ENCODE measurements at places on chromosomes 5 and 9. TPM values are rescaled to one million over a fixed set of nuclear protein-coding genes. Genes with fewer than 3 reads are reported as not detected.

DNA sequence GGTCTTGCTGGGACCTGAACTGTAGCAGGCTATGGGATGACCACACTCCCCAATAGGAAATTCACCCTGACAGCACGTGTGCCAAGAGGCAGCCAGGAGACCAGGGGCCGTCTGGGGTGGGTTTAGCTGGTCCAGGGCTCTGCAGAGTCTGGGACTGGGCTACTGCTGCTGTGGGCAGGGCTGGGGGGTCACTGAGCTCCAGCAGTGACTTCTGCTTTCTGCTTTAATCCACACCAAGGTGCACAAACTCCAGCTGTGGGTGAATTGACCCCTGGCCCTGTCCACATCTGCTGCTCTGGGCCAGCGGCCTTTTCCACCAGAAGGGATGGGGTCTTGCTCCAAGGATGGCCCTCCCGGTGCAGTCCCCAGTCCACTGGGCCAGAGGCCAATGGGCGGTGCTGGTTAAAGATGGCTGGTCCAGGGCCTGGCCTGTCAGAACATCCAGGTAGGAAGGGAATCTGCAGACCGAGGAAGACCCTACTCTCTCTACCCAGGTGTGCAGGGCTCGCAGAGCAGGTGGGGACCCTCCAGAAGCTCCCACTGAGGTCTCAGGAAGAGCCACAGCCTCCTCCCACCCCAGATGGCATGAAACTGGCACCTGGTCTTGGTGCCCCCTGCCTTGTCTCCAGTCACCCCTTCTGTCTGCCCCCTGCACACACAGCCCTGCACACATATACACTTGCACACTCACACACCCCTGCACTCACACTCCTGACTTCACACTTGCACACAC, 28.0 kb downstream of the GLT6D1 start:
- no peaks in the 10 kb centered on the region for H3K4me1 ChIP-seq
- no peak for DNase-seq
- H3K27ac ChIP-seq = no peak overlapping the region
- peaks cover 3% of the 10 kb centered on the region for H3K27me3 ChIP-seq
- no peak overlapping the region for H3K4me3 ChIP-seq

DNA sequence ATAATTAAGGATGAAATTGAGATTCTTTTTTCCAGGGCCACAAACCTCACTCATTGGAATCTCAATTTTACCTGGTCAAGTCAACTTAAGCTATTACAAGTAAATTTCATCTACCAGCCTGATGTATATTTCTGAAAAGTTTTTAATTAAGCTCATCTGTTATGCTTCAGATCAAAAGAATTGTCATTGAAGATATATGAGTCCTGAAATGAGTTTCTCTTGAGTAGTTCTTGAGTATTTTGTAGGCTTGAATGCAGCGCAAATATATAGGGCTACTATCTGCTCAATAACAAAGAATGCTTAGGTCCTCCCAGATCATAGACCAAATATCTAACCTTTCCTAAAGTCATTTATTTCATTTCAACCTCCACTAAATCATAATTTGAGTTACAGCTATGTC, 482.2 kb upstream of the ST8SIA4 start:
- no peaks in the 10 kb centered on the region for H3K36me3 ChIP-seq
- no peaks in the 10 kb centered on the region for H3K27me3 ChIP-seq
- DNase-seq = no peak
- no peak overlapping the region for H3K4me3 ChIP-seq
- H3K27ac ChIP-seq = no peak overlapping the region
- no peaks in the 10 kb centered on the region for H3K4me1 ChIP-seq

Gene PCDHB15
- not detected for total RNA-seq

- H3K27ac ChIP-seq = no peak overlapping the region
- H3K4me3 ChIP-seq = no peak overlapping the region
- DNase-seq = no peak
- H3K36me3 ChIP-seq = peaks cover 13% of the 10 kb centered on the region
- H3K27me3 ChIP-seq = no peaks in the 10 kb centered on the region
These were observed 2.0 kb upstream of the NINJ1 start for GRCh38 chr9:93136011-93136440.

GRCh38 chr9:100775912-100776311, 198.0 kb downstream of the CAVIN4 start:
- no peak overlapping the region for H3K4me3 ChIP-seq
- H3K36me3 ChIP-seq = no peaks in the 10 kb centered on the region
- H3K27ac ChIP-seq = no peak overlapping the region
- H3K4me1 ChIP-seq = no peaks in the 10 kb centered on the region

Gene COL27A1
- total RNA-seq = 10.6 TPM

Gene ENTR1
- total RNA-seq = 91.6 TPM

- H3K27ac ChIP-seq = no peak overlapping the region
- no peaks in the 10 kb centered on the region for H3K4me1 ChIP-seq
- no peaks in the 10 kb centered on the region for H3K36me3 ChIP-seq
These were observed 26.6 kb upstream of the IL17B start for GRCh38 chr5:149405550-149406202.

Gene SYNPO
- total RNA-seq = 0.14 TPM

DNA sequence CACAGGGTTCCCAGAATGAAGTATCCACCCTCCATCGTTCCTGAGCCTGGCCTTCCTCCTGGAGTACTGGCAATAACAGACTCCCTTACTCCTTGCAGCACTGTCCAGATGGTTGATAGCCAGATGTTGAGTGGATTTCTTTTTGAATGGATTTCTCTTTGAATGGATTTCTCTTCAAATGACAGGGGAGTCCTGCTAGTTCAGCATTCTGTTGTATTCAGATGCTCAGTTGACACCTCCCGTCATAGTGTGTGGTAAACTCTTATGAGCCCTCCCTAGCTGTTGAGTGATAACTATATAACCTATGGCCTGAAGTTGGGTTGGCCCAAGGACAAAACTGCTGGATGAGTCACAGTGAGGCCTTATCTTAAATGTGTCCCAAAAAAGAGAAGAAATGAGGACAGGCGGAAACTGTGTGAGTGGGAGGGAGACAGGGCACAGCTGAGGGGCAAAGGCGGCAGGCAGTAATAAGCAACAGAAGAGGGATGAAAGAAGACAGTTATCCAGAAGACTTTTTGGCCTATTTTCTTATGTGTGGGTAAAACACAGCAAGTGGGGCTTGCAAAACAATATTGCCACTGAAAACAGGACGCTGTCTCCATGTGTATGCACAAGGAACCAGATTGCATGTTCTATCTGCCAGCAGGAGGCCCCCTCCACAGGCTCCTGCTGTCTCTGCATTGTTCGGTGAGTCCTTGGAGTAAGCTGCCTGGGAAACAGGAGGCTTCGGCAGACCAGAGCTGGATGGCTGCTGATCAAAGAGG, 209.5 kb upstream of the S1PR3 start:
- DNase-seq = no peak
- no peak overlapping the region for H3K27ac ChIP-seq
- H3K27me3 ChIP-seq = peaks cover 6% of the 10 kb centered on the region
- no peak overlapping the region for H3K4me3 ChIP-seq
- no peaks in the 10 kb centered on the region for H3K36me3 ChIP-seq

Gene ZNF354C
- total RNA-seq = 6.1 TPM

GRCh38 chr5:177096162-177097015, 9.7 kb downstream of the FGFR4 start:
- H3K4me1 ChIP-seq = no peaks in the 10 kb centered on the region
- no peak overlapping the region for H3K27ac ChIP-seq
- no peak overlapping the region for H3K4me3 ChIP-seq
- DNase-seq = no peak
- no peaks in the 10 kb centered on the region for H3K36me3 ChIP-seq
- no peaks in the 10 kb centered on the region for H3K27me3 ChIP-seq

DNA sequence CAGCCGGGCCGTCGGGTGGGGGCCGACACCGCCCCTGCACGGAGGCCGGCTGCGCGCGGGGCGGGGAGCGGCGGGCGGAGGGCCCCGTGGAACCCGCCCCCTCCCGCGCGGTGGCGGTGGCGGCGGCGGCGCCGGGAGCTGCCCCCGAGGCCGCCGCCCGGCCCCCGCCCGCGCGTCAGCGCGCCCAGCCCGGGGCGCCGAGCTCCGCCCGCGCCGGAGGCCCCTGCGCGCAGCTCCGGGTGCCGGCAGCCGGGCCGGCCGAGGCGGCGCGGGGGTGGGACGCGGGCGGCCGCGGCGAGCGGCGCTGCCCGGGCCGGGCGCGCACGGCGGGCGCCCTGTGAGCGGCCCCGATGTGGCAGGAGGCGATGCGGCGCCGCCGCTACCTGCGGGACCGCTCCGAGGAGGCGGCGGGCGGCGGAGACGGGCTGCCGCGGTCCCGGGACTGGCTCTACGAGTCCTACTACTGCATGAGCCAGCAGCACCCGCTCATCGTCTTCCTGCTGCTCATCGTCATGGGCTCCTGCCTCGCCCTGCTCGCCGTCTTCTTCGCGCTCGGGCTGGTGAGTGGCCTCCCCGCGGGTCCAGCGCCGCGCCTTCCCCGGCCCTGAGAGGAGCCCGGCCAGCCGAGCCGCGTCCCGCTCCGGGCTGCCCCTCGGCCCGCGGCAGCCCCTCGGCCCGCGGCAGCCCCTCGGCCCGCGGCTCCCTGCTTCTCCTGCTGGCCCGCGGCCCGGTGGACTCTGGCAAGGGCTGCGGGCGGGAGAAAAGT, at the start of gene ADCY2:
Gene ADCY2, plus strand, starts transcription at position 192 of the 766 bp plus-strand sequence. Its CDS starts 159 bp downstream, at position 351.
- H3K36me3 ChIP-seq = no peaks in the 10 kb centered on the region
- no peak within 1 kb of the TSS for H3K27ac ChIP-seq
- no peak within 1 kb of the TSS for H3K4me3 ChIP-seq
- H3K4me1 ChIP-seq = peaks cover 6% of the 10 kb centered on the region
- no peak for DNase-seq
- peaks cover 36% of the 10 kb centered on the region for H3K27me3 ChIP-seq

Gene SPATA31C1
- total RNA-seq = not detected

GRCh38 chr9:1083325-1083913, 33.3 kb downstream of the DMRT2 start:
- no peak overlapping the region for H3K4me3 ChIP-seq
- H3K4me1 ChIP-seq = peaks cover 4% of the 10 kb centered on the region
- H3K27ac ChIP-seq = no peak overlapping the region
- DNase-seq = no peak

DNA sequence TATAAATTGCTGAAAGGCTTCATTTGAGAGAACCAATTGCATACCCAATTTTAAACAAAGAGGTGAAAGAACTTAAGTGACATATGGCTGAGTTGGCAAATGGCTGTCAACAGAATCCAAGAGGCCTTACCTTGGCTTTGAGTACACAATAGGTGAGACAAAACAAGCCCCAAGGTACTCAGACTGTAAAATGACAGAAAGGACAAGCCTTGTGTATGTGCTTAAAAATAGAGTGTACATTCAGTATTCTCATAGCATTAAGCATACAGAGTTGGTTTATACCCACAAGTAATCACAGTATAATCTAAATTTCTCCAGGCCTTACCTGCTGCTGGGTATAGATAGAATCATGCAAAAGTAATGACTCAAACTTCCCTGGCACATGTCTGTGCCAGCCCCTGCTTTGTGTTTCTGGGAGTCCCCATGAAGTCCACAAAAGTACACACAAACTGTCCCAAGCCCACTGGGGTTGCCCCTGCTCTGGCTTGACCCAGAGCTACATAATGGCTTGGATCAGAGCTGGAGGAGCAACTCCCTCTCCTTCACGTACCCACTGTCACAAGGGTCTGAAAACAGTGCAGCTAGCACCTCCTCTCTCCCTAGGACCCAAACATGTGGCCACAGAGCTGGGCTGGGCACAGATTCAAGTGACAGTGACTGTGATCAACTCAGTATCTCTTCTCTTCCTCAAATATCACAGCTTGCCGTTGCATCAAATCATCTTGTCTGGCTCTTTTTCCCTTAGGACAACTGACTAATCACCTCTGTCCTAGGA, 250.8 kb downstream of the ENC1 start:
- no peaks in the 10 kb centered on the region for H3K4me1 ChIP-seq
- no peaks in the 10 kb centered on the region for H3K27me3 ChIP-seq
- no peak overlapping the region for H3K27ac ChIP-seq
- no peak overlapping the region for H3K4me3 ChIP-seq

DNA sequence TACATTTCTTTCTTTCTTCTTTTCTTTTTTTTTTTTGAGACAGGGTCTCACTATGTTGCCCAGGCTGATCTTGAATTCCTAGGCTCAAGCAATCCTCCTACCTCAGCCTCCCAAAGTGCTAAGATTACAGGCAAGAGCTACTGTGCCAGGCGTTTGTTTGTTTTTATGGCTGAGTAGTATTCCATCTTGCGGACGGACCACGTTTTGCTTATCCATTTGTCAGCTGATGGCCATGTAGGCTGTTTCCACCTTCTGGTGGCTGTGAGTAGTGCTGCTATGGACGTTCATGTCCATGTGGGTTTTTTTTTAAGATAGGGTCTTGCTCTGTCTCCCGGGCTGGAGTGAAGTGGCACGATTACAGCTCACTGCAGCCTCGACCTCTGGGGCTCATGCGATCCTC, 2.5 kb downstream of the DOK3 start:
- H3K4me1 ChIP-seq = peaks cover 2% of the 10 kb centered on the region
- peaks cover 14% of the 10 kb centered on the region for H3K36me3 ChIP-seq
- no peak for DNase-seq
- H3K27ac ChIP-seq = no peak overlapping the region
- no peak overlapping the region for H3K4me3 ChIP-seq
- H3K27me3 ChIP-seq = no peaks in the 10 kb centered on the region

DNA sequence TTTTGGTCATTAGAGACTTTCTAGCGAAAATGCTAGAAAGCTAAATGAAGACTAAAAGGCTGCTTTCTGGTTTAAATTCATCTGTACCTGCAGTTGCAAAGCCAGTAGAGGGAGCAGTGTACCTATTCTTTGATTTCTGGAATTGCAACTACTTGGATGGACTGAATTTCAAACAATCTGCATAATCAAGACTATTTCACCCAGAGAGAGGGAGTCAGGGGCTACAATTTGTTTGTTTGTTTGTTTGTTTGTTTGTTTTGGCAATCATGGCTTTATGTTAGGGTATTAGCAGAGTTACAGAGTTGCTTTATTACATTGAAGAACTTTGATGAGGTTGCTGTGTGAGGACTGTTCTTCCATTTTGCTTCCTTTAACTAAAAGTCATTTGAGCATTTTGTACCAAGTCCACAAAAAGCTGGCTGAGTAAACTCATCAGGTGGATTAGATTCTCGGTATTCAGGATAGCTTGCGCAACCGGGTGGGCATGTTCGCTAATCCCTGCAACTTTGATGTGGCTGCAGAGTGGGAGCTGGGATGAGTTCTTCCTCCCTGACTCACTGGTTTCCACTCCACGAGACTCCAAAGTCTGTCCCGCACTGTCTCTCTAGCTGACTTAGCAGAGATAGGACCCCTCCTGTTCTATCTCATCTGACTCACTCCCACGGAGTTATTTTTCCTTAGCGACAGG, 80.0 kb upstream of the TUT7 start:
- H3K4me3 ChIP-seq = no peak overlapping the region
- H3K27me3 ChIP-seq = peaks cover 16% of the 10 kb centered on the region
- DNase-seq = no peak
- H3K4me1 ChIP-seq = no peaks in the 10 kb centered on the region
- H3K36me3 ChIP-seq = no peaks in the 10 kb centered on the region
